ENCODE measurements at places on chromosomes 2 and 18.
A peak's percentile ranks its signal among the peaks of the same experiment; 100 is the strongest.

GRCh38 chr2:50635824-50636223, 396.1 kb downstream of the NRXN1 start:
- DNase-seq: no peak

DNA sequence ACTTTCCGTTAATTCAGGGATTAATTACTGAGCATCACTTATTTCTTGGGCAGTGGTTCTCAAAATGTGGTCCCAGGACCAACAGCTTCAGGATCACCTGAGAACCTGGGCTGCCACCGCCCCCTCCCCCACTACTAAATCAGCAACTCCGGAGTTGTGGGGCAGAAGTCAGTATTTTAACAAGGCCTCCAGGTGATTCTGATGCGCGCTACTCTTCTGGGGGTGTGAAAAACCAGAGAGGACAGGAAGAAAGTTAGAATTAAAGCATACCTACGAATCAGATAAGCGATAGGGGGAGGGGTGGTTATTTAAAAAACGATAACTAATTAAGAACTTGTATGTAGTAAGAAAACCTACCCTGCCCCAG, 319 bp downstream of the ZSCAN30 start:
- peak; percentile 65 for DNase-seq

GRCh38 chr2:75710220-75710576, 517 bp downstream of the GCFC2 start:
- DNase-seq: peak; percentile 21

DNA sequence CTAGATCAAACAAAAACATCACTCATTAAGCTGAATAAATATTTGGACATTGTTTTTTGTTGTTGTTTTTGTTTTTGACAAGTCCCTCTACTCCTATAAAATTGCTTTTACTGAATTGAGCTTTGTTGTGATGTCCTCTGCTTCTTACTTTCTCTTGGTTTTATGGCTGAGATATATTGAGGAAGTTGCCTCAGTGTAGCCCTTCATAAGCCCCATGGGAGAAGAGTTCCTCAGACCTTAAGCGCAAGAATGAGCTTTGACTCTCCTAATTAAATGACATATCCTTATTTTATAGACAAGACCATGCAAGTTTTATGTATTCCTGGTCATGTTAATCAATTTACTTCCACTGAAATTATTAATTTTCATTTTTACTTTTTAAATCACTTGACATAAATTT, 54.9 kb downstream of the CERKL start:
- no peak for DNase-seq

DNA sequence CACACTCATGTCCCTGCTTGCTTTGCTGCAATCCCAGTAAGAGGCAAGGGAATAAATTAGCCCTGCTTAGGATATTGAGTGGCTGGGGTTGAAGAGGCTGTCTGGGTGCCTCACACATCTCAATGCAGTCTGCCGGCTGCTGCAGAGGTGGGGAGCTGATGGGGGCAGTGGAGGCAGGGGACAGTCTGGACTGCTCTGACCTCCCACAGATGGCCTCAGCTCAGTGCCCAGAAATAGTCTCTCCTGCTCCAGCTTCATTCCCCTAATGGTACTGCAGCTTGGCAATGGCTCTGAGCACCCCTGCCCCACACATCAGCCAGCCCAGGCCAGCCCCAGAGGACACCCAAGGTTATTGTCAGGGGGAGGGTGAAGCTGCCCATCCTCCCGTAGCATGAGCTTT, 21.5 kb upstream of the TNS1 start:
- DNase-seq: no peak
